ENCODE measurements at places on chromosomes 5 and 9.
A peak's percentile ranks its signal among the peaks of the same experiment; 100 is the strongest.

GRCh38 chr5:122144236-122144635, 14.9 kb downstream of the ZNF474 start:
- no peaks in the 10 kb centered on the region for H3K4me1 ChIP-seq
- no peaks in the 10 kb centered on the region for H3K27me3 ChIP-seq
- no peak overlapping the region for H3K4me3 ChIP-seq
- H3K27ac ChIP-seq = no peak overlapping the region
- H3K36me3 ChIP-seq = no peaks in the 10 kb centered on the region

GRCh38 chr5:756865-757345, 27.6 kb downstream of the ZDHHC11B start:
- peak overlapping the region; percentile 73 for H3K27ac ChIP-seq
- H3K4me1 ChIP-seq = peaks cover 28% of the 10 kb centered on the region
- H3K4me3 ChIP-seq = no peak overlapping the region
- no peaks in the 10 kb centered on the region for H3K36me3 ChIP-seq

GRCh38 chr5:50667023-50667652, 701 bp downstream of the PARP8 start:
- H3K27me3 ChIP-seq = no peaks in the 10 kb centered on the region
- peak overlapping the region; percentile 99 for H3K27ac ChIP-seq
- H3K36me3 ChIP-seq = no peaks in the 10 kb centered on the region
- H3K4me1 ChIP-seq = peaks cover 12% of the 10 kb centered on the region

DNA sequence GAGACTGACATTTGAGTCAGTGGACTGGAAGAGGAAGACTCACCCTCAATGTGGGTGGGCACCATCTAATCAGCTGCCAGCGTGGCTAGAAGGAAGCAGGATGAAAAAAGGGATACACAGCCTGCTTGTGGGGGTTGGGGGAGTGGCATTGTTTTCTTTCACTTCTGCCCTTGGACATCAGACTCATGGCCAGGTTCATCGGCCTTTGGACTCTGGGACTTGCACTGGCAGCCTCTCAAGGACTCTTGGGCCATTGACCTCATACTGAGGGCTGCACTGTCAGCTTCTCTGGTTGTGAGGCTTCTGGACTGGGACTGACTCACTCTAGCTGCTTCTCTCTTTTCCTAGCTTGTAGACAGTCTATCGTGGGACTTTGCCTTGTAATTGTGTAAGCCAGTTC, 374.9 kb downstream of the TLE1 start:
- no peak overlapping the region for H3K4me3 ChIP-seq
- H3K4me1 ChIP-seq = no peaks in the 10 kb centered on the region
- no peak overlapping the region for H3K27ac ChIP-seq
- H3K27me3 ChIP-seq = no peaks in the 10 kb centered on the region
- no peaks in the 10 kb centered on the region for H3K36me3 ChIP-seq

DNA sequence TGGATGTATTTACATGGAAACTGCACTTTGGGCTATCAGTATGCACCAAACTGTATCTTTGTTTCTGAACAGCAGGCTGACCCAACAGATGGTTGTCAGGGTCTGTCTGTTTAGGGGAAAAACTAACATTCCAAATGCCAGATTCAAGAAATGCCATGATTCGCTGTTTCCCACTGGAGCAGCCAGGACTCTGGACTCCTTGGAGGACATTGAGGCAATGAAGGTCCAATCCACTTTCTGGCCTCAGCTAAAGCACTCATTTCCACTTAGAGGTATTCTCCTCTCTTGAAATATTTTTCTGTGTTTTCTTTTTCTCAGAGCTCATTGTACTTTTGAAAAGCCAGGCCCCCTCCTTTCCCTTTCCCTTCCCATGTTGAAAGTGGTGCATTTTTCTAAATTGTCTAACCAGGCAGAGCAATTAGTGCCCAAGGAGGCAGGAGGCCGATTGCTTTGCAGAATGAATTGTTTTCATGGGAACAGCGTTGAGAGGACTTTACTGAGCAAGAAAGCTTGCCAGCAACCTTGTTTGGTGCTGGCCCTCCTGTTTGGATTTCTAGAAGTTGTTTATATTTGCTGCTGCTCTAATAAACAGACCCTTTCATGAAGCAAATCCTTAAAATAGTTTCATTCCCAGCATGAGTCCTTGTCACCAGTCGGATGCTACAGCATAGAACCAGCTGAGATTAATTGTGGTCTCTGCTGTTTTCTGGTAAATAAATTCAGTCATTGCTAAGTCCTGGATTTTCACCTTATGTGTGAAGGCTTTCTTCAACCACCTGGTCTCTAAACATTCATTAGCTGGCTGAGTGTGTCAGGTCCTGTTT, 132.8 kb upstream of the TAF11L2 start:
- H3K36me3 ChIP-seq = no peaks in the 10 kb centered on the region
- no peaks in the 10 kb centered on the region for H3K4me1 ChIP-seq
- no peak for DNase-seq
- no peak overlapping the region for H3K4me3 ChIP-seq

DNA sequence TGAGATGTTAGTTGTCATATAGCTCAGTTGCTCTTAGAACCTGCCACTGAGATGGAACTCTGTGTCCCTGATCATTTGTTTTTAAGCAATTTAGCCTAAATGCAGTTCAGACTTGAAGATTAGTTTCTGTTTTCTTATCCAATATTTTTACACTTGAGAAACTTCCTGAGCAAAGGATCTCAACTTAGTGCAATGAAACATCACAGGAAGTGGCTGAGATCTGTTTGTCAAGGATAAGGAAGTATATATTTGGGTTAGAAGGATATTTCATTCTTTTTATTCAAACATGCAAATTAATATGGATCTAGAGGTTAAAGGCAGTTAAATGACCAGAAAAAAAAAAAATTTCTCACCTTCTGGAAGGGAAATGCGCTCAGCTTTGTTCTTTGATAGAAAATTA, 19.7 kb upstream of the F2R start:
- H3K4me1 ChIP-seq = no peaks in the 10 kb centered on the region
- no peak overlapping the region for H3K27ac ChIP-seq
- no peaks in the 10 kb centered on the region for H3K27me3 ChIP-seq
- no peak for DNase-seq
- peaks cover 63% of the 10 kb centered on the region for H3K36me3 ChIP-seq
